Ovary (tissue), 10 donors: ENCODE measurements at places on chromosomes 4 and X. TPM values are rescaled to one million over a fixed set of nuclear protein-coding genes. Genes with fewer than 3 reads are reported as not detected.

DNA sequence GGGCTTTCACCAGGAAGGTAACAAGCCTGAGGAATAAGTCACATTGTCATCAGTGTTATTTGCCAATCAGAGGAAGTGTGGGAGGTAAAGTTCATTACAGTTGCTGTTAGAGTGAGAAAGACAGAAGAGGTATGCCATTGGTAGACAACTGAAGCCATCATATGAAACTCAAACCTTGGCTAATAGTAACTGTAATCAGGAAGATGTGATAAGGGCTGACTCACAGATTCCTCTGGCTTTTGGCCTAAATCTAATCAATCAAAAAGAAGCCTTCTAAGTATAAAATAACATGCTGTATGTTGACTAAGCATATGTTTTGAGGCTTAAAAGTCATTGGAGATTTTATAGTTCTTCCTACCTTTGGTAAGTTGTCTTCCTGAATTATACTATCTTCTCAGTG lies 242.8 kb downstream of the PCDH7 start:
- DNase-seq, result no peak

- no peak for DNase-seq
Measured at GRCh38 chrX:51296138-51296537, 36.5 kb upstream of the NUDT10 start.

GRCh38 chr4:5554376-5554775 lies 154.0 kb downstream of the EVC2 start:
- no peak for DNase-seq

DNA sequence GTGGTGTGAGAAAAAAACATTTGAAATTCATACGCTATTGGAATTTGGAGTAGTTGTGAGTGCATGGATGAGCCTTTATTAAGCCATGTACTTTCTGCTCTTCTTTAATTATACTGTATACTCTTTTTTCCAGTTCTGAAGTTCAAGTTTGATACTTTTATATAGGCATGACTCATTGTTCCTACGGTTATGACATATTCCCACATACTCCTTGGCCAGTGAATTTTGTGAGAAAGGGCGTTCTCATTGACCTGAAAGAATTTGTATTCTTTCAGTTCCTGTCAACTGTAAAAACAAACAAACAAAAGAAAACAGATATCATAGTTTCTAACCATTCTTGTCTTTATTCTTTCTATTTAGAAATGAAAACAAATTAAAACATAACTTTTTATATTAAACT lies 407.3 kb downstream of the MAPK10 start:
- DNase-seq, result no peak

DNA sequence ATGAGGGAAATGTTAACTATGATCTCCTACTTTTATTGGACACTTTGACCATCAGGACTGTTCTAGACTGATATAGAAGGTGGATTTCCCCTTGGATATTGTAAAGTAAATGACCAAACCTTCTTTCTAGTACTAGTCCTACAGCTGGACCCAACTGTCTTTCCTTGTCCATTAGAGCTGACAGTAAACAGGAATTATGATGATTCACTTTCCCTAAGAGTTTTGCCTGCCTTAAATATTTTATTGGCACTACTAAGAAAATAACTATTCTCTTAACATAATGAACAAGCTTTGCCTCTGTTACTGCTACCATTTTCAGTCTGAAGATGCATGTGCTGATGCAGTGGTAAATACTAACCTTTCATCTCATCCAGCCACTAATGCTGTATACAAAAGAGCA lies 915.4 kb downstream of the CENPC start:
- no peak for DNase-seq

DNA sequence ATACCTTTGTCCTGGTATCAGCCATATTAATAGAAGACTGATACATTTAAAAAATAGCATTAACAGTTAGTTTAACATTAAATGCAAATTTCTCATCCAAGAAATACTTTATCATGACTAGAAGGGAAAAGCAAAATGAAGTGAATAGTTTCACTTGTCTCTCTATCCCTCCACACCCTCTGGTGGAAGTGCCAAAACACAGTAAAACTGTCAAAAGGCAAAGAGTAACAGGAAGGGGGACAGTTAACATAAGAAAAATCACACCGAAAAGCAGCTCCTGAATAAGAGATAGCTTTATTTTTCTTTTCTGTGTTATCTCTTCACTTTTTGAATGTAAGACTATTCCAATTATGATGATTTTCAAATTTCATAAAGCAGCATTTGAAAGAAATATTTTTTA lies 187.2 kb downstream of the FBXW7 start:
- no peak for DNase-seq

- DNase-seq, result no peak
Measured at GRCh38 chr4:113146876-113147358, 97.5 kb downstream of the ANK2 start.

GRCh38 chrX:152072236-152072635 lies 66.1 kb downstream of the MAGEA10 start:
- no peak for DNase-seq

GRCh38 chr4:42588909-42589308 lies 68.0 kb downstream of the ATP8A1 start:
- no peak for DNase-seq

- no peak for DNase-seq
Measured at GRCh38 chr4:47562297-47562696, 77.2 kb downstream of the ATP10D start.

DNA sequence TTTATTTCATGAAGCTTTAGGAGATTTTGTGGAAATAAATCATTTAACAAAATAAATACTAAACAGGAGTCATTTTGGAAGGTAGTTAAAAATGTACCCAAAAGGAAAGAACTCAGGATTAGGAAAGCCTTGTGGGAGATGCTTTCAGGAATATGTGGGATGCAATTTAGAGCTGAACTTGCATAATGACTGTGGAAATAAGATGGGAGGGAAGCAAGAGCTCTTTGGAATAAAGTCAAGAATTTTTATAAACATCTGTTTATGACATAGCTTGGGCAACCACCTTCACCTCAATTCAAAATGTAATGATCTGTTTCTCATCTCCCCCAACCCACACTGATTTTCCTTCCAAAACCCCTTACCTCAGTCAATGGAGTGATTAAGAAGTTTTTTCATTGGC lies 623.8 kb downstream of the FAT4 start:
- no peak for DNase-seq

DNA sequence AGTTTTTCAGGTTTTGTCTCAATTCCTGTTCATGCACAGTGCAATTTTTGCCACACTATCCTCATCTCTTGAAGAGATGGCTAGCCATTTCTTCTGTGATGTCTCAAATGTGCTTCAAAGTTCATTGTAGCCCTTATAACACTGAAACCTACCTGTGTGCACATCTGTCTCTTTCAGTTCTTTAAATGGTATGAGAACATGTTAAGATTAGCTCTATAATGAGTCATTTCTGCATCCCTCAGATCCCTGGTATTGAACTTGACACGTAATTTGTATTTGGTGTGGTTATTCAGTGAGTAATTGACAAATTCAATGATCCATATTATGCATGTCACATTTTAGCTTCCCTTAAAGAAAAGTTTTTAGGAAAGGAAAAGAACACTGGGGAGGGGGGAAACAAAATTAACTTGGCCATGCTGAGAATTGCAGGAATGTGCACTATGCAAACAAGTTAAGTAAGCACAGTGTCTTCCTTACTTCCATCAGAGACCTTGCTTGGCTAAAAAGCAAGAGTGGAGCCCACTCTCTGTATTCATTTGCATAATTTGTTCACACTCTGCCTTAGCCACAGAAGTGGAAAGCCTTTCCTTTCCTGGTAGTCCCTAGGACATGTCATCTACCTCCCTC lies 659.8 kb upstream of the MAGEB2 start:
- no peak for DNase-seq

- DNase-seq, result no peak
Measured at GRCh38 chr4:3213106-3213425, 35.9 kb upstream of the MSANTD1 start.

GRCh38 chr4:182828360-182829025 lies 88.7 kb downstream of the DCTD start:
- no peak for DNase-seq

DNA sequence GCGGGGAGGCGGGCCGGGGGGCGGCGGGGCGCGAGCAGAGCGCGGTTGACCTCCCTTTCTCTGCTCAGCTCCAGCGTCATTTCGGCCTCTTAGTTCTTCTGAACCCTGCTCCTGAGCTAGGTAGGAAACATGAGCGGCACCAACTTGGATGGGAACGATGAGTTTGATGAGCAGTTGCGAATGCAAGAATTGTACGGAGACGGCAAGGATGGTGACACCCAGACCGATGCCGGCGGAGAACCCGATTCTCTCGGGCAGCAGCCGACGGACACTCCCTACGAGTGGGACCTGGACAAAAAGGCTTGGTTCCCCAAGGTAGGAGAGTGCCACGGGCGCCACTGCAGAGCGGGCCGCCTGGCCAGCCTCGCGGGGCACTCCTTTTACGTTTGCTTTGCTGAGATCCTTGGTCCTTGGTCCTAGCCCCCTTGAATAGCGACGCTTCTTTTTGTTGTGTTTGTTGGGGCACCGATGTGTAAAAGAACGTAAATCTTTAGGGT lies at the start of gene HTATSF1:
TSS of gene HTATSF1 (plus strand) at position 37 of the 497 bp plus-strand sequence. CDS start at position 130, 93 bp downstream.
- no peak for DNase-seq

DNA sequence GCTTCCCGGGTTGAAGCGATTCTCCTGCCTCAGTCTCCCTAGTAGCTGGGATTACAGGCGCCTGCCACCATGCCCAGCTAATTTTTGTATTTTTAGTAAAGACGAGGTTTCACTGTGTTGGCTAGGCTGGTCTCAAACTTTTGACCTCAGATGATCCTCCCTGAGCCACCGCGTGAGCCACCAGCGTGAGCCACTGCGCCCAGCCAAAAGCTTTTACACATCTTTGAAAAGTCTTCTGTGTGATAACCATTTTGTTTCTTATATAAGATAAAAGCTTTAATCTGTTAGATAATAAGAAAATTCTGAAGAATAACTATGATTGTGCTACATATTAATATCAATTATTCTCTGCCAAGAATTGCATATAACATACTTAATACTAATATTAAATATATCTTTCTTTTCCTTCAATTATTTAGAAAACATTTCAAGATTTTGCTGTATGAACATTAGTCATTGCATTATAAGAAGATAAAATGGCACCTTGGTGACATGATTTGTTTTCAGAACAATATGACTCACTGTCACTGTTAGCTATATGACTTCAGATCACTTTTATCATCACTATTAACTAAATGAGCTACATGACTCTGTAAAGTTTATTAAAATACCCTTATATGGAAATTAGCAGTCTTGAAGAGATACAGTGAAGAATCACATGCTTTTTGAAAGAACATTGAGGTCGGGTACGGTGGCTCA lies 33.4 kb downstream of the RUFY3 start:
- DNase-seq, result no peak

Gene PLXNB3
- 0.73 TPM for total RNA-seq

Gene ART3
- total RNA-seq, result not detected

Gene WFS1
- 148 TPM for total RNA-seq

Gene AMBN
- total RNA-seq, result not detected

Gene IGSF1
- 0.69 TPM for total RNA-seq

Gene ADGRG4
- total RNA-seq, result 0.07 TPM

Gene EREG
- not detected for total RNA-seq

Gene SH3RF1
- total RNA-seq, result 18.7 TPM

Gene TMEM187
- total RNA-seq, result 10.0 TPM

Gene CTPS2
- 16.4 TPM for total RNA-seq

Gene F9
- total RNA-seq, result not detected

Gene SLC6A8
- 20.5 TPM for total RNA-seq

Gene PPP1R3F
- 12.9 TPM for total RNA-seq

Gene GPR50
- not detected for total RNA-seq
